ENCODE measurements at places on chromosomes 13 and 19. TPM values are rescaled to one million over a fixed set of nuclear protein-coding genes. Genes with fewer than 3 reads are reported as not detected.

ZNF146 gene
- 114 TPM for polyA plus RNA-seq

CGB3 gene
- polyA plus RNA-seq = not detected

MTUS2 gene
- polyA plus RNA-seq = 0.03 TPM

ZNF256 gene
- 2.5 TPM for polyA plus RNA-seq

SMIM24 gene
- polyA plus RNA-seq = 0.53 TPM

PRKCG gene
- not detected for polyA plus RNA-seq

SMARCA4 gene
- 51.9 TPM for polyA plus RNA-seq

METTL21C gene
- 0.25 TPM for polyA plus RNA-seq

KISS1R gene
- not detected for polyA plus RNA-seq

F10 gene
- 2.0 TPM for polyA plus RNA-seq

TMIGD2 gene
- polyA plus RNA-seq = 0.10 TPM

ZNF583 gene
- polyA plus RNA-seq = 2.6 TPM

TSSK6 gene
- 3.2 TPM for polyA plus RNA-seq

BCL2L12 gene
- 28.3 TPM for polyA plus RNA-seq
